ENCODE measurements at places on chromosomes 13 and 19. TPM values are rescaled to one million over a fixed set of nuclear protein-coding genes. Genes with fewer than 3 reads are reported as not detected.

SBSN gene
- total RNA-seq: 0.82 TPM

KIRREL2 gene
- not detected for total RNA-seq

RNF225 gene
- total RNA-seq: 0.09 TPM

CEACAM5 gene
- total RNA-seq: not detected

GPR12 gene
- not detected for total RNA-seq

WDR62 gene
- 0.09 TPM for total RNA-seq

BCL3 gene
- 31.9 TPM for total RNA-seq

ZIM2 gene
- total RNA-seq: not detected

ZNF77 gene
- 0.43 TPM for total RNA-seq

LGALS14 gene
- total RNA-seq: not detected

CYP4F12 gene
- total RNA-seq: not detected

ZNF780A gene
- total RNA-seq: 8.3 TPM

CASP14 gene
- not detected for total RNA-seq

FXYD7 gene
- total RNA-seq: not detected

WDR88 gene
- not detected for total RNA-seq

PGLYRP1 gene
- not detected for total RNA-seq

POSTN gene
- 539 TPM for total RNA-seq

PLPPR3 gene
- total RNA-seq: 0.09 TPM

CEACAM3 gene
- not detected for total RNA-seq

C5AR2 gene
- total RNA-seq: under 0.01 TPM

Measured in pericardium fibroblast (primary cell).